ENCODE measurements at places on chromosomes 13 and 19.

GRCh38 chr19:41617941-41618730 is 8.7 kb downstream of the CEACAM4 start:
- no peak for DNase-seq

DNA sequence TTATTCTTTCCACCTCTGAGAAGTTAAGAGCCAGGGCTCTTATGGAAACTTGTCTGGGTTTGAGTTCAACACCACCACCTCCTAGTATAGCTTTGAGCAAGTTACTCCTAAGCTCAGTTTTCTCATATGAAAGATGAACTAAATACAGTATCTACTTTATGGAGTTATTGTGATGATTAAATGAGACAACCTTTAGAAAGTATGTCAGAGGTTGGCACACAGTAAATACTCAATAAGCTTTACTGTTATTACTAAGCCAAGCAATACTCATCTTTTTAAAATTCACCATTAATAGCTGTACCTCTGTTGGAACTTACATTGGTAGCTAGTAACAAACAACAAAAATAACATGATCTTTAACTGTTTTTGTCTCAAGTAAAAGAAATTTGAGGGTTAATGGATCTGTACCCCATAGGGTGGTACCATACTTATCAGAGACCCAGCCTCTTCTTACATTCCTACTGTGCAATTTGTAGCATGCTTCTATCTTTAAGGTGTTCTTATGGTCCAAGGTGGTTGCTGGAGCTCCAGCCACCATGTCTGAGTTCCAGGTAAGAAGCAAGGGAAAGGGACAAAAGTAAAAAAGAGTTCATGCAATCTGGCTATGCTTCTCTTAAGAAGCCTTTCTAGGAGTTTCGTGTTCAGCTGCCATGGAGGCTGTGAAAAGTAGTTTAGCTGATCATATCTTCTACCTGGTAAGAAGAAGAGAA is 24.1 kb upstream of the NDFIP2 start:
- no peak for DNase-seq

DNA sequence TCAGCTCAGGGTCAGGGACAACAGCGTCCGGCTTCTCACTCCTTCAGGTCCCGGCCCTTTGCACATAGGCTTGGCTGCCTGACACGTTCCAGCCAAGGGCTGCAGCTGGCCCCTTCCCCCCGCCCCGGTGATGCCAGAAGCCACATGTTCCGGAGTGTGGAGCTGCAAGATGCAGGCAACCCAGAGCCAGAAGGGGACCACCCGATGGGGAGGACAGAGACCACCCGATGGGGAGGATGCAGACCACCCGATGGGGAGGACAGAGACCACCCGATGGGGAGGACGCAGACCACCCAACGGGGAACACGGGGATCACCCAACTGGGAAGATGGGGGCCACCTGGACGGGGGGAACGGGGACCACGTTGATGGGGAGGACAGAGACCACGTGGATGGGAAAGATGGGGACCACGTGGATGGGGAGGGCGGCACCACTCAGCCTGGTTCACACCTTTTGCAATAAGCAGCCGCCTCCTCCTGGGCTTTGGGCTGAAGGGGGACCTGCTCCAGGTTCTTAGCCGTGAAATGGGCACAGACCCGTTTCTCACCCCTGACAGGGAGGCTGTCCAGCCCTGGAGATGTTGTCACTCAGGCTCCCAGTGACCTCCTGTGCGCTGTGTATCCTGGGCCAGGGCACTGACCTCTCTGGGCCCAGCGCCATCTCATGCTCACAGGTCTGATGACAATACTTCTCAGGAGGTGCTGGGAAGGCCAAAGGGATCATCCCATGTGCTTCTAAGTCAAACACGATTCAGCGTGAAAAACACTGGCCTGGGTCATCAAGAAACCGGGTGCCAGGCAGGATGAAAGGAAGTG is 34.5 kb downstream of the C13orf46 start:
- no peak for DNase-seq

DNA sequence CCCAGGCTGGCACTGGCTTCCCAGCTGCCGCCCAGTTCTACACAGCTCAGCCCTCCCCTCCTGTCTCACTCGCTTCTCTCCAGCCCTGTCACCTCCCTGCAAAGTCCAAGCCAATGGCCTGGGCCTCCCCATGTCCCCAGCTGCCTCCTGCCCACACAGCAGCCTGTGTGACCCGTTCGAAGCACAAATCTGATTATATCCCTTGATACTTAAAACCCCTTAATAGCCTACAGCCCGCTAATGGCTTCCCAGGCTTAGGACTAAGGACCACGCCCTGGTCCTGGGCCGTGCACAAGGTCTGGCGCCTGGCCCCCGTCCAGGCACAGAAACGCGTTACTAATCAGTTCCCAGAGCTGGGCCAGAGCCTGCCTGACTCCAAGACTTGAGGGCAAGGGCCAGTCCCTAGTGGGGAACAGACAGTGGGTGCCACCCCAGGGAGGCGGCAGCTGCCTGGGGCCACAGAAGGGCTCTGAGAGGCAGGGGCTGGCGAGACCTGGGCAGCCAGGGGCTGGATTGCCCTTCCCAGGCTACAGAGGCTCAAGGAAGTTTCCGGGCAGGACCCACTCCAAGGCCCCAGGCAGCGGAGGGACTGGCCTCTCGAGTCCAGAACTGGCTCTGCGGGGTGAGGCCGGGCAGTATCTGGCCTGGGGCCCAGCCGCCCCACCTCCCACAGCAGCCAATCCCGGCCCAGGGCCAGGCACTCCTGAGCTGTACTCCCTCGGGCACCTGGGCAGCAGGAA is 10.4 kb downstream of the XAB2 start:
- no peak for DNase-seq

DNA sequence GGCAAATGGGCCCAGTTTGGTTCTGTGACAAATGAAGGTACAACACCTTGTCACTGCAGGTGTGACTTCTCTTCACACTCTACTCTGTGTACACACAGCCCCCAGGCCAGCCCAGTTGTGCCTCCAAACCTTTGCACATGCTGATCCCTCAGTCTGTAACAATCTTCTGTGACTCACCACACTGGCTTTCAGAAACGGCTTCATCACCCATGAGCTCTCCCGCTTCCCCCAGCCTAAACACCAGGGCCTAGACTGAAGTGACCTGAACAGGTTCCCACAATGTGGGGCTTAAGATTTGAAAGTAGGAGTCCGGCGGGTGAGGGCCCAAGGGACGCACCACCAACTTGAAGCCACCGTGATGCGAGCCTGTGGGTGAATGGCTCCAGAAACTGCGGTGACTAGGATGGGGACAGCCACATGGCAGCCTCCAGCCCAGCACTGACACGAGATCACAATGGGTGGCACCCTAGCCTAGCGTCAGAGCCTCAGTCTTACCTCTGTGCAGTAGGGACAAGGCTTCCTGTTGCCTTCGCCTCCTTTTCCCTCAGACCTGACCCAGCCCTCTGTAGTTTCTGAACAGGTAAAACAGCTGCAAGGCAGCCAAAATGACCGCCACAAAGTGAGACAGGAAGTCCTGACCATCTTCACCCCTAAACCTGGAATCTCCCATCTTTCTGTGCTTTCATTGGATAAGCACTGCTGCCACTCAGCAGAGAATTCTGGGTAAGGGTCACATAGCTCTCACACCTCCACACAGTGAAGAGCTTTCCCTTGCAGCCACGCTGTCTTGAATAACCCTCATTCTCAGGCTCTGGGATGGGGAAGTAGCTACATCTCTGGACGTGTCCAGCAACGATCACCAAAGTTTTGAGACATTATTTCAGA is 34.2 kb upstream of the ZNF599 start:
- DNase-seq, result no peak

DNA sequence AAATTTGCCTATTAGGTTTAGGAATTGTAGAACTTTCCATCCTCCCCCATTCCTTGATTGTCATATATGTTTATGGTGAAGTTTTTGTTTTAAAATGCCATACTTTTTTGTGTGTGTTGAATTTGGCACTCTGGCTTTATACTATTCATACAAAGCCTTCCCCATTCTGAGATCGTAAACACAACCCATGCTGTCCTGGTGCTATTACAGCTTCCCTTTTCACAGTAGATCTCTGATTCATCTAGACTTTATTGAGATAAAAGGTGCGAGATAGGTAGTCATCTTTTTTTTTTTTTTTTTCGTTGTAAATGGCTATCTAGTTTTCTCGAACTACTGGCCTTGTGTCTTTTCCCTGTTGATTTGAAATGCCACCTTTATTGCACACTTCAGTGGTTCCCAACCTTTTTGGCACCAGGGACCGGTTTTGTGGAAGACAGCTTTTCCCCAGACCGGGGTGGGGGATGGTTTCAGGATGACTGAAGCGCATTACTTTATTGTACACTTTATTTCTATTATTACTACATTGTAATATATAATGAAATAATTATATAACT is 94.6 kb downstream of the LRCH1 start:
- DNase-seq, result no peak

- DNase-seq, result no peak
Measured at GRCh38 chr19:55256562-55257460, 2.0 kb downstream of the PPP6R1 start.

GRCh38 chr13:45879666-45880065 is 28.1 kb upstream of the SIAH3 start:
- no peak for DNase-seq

DNA sequence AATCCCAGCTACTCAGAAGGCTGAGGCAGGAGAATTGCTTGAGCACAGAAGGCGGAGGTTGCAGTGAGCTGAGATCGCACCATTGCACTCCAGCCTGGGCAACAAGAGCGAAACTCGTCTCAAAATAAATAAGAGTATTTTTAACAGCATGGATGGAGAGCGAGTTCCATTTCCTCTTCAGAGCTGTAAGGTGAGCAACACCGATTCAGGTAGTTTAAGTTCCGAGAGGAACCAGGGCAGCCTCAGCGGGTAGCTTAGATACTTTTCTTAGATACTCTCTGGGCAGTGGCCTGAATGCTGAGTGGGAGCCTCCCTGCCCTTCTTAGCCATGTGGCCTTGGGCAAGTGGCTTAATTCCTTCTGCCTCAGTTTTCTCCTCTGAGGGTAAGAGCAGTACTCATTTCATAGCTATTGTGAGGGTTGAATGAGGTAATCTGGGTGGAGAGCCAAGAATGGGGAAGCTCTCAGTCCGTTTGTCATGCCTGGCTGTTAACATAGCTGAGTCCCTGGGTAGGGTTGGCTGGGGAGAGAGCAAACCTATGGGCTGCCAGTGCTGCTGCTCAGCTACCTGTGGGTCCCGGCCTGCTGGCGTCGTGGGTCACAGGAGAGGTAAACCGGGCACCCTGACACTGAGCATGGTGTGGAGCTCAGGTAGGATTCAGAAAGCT is 4.1 kb downstream of the ATP11A start:
- DNase-seq, result no peak

DNA sequence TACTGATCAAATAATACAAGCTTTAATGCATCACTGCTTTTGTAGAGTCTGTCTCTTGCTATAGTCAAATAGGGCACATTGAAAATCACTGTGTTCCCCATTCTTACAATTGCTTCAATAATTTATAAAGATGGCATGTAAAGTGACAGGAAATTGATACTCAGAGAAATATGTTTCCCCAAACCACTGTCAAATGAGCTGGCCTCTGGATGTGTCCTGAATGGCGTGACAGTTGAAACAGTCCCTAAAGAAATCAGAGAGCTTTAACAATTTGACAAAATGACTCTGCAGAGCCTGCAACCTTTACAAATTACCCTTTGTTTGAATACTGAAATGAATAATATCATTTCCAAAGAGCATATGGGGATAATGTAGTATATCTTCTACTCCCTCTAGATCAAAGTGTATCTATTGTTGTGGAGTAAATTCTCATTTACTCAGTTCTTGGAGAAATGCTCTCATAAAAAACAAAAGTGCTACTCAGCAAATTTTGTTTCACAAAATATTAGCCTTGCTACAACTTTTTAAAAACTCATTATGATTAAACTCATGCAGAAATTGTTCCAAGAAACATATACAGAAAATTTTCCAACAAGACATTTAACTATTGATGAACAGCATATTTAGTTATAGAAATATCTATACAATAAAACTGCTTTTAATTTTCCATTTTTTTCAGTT is 763.2 kb upstream of the SPRY2 start:
- no peak for DNase-seq

- no peak for DNase-seq
Measured at GRCh38 chr13:114054264-114054663, 78.2 kb downstream of the RASA3 start.

DNA sequence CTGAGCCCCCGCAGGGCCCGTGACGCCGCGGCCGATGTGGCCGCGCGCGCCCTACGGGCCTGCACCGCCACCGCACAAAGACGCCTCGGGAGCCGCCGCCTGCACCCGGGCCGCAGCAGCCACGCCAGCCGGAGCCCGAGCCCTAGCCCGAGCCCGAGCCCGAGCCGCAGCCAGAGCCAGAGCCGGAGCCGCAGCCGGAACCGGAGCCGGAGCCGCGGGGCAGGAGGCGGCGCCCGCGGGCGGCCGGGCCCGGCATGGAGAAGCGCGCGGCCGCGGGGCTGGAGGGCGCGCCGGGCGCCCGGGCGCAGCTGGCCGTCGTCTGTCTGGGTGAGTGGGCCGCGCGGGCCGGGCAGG is 379 bp downstream of the LRP3 start:
- no peak for DNase-seq

- DNase-seq, result no peak
Measured at GRCh38 chr19:46954993-46955812, 64.4 kb upstream of the NPAS1 start.

- DNase-seq, result no peak
Measured at GRCh38 chr13:103328899-103329298, 262.7 kb upstream of the SLC10A2 start.

- DNase-seq, result no peak
Measured at GRCh38 chr19:29528350-29528945, 2.7 kb downstream of the VSTM2B start.

GRCh38 chr19:19534556-19535265 is 3.4 kb upstream of the CILP2 start:
- no peak for DNase-seq

GRCh38 chr13:23848646-23849141 is 40.5 kb downstream of the MIPEP start:
- no peak for DNase-seq

GRCh38 chr19:45819769-45820168 is 4.7 kb upstream of the RSPH6A start:
- no peak for DNase-seq

GRCh38 chr13:73984949-73985691 is 149.1 kb downstream of the KLF12 start:
- no peak for DNase-seq

DNA sequence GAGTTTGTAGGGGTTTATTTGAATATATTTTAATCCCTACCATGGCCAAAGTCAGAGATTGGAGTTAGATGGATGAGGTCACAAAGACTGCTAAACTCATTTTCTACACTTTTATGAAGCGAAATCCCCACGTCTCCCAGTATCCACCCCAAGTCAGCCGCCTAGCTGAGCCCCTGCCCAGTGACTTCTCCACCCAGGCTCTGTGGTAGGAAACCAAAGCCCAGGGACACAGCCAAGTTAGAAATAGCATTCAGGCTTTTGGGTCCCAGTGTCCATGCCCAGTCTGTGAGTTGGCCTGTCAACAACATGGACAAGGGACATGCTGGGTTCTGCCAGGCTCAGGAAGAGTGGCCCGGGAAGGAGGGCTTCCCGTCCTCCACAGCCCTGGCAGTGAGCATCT is 474.0 kb downstream of the FOXO1 start:
- DNase-seq, result no peak

- no peak for DNase-seq
Measured at GRCh38 chr13:97883396-97883795, 70.1 kb upstream of the IPO5 start.

- DNase-seq, result no peak
Measured at GRCh38 chr19:23799321-23799720, 40.6 kb upstream of the ZNF681 start.

- no peak for DNase-seq
Measured at GRCh38 chr13:38563739-38564138, 123.1 kb upstream of the FREM2 start.
